Neural crest cell (in vitro differentiated cells): ENCODE measurements at places on chromosomes 12 and 14.

DNA sequence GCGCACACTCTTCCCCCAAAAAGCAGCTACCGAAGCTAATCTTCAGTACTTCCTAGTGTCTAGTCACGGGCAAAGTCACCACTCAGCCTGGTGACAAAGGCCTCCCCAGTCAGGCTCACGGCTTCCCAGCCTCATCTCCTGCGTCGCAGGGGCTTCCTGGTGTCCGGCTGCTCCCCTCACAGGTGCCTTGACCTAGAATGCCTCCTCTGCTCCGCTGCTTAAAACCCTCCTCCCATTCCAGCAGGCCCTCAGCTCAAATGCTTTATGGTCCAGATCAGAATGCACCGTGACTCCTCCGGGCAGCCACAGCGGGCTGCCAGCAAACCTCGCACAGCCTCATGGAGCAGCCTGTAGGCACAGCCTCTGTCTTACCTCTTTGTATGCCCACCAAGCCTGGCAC lies 53.1 kb downstream of the PRIMA1 start:
- DNase-seq: no peak

- DNase-seq: no peak
These were observed 32.0 kb downstream of the PSEN1 start for GRCh38 chr14:73168274-73168673.

GRCh38 chr14:57640036-57640435 lies 146.4 kb upstream of the CCDC198 start:
- DNase-seq: no peak

- no peak for DNase-seq
These were observed 298.1 kb downstream of the MED13L start for GRCh38 chr12:115979351-115979750.

DNA sequence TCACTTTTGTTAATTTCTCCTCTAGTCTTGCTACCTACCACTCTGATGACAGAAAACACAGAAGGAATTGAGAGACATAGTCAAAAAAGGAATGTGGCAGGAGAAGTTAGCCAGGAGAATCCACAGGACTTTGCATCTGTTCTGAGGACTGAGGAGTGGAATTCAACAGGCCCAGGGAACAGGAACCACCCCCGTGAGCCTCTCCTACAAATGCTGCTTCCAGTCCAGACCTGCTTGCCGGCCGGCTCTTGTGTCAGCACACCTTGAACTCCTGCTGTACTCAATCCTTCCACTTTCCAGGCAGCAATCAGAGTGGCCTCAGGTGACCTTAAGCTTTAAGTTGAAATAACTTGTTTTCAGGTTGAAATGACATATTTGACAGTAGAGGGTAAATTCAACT lies 903.1 kb downstream of the BCL11B start:
- DNase-seq: no peak

DNA sequence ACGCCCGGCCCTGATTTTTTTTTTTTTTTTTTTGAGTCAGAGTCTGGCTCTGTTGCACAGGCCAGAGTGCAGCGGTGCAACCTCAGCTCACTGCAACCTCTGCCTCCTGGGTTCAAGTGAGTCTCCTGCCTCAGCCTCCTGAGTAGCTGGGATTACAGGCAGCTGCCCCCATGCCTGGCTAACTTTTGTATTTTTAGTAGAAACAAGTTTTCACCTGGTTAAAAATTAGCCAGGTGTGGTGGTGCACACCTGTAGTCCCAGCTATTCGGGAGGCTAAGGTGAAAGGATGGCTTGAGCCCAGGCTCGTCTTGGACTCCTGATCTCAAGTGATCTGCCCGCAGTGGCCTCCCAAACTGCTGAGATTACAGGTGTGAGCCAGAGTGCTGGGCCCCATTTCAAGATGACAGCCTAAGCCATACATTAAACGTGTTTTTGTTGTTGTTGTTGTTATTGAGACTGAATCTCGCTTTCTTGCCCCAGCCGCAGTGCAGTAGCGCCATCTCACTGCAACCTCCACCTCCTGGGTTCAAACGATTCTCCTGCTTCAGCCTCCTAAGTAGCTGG lies 42.7 kb upstream of the EAPP start:
- no peak for DNase-seq

DNA sequence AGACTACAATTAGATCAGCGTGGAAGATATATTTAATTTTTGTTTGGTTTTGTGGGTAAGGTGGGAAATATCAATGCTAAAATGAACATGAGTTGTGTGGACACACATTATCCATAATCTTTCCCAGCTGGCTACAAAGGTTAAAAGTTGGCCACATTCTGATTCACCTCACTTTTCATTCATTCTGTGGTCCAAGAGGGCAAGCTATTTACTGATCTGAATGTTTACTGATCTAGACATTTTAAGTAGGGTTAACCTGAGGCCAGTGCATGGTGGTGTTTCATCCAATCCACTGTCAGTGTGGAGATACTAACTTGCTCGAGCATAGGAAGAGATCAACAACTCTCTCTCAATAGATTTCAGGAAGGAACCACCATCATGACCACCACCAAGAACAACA lies 71.6 kb downstream of the DCAF5 start:
- no peak for DNase-seq

DNA sequence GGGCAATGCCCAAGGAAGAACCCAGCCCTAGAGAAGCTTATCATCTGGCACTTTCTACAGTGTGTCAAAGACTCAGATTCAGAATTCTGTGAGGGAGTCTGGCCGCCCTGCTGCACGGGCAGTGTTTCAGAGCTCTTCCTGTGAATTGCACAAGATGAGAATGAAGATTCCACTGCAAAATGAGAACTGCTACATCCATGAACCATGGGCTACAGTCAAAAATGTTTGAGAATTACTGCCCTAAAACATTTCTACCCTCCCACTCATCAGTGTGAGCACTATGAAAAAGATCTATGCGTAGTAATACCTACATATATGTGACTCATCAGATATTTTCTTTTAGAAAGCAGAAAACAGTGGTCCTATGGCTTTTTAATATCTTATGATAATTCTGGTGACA lies 104.0 kb downstream of the STAB2 start:
- no peak for DNase-seq

GRCh38 chr12:104358353-104359003 lies 54.9 kb downstream of the EID3 start:
- DNase-seq: peak; percentile 41

DNA sequence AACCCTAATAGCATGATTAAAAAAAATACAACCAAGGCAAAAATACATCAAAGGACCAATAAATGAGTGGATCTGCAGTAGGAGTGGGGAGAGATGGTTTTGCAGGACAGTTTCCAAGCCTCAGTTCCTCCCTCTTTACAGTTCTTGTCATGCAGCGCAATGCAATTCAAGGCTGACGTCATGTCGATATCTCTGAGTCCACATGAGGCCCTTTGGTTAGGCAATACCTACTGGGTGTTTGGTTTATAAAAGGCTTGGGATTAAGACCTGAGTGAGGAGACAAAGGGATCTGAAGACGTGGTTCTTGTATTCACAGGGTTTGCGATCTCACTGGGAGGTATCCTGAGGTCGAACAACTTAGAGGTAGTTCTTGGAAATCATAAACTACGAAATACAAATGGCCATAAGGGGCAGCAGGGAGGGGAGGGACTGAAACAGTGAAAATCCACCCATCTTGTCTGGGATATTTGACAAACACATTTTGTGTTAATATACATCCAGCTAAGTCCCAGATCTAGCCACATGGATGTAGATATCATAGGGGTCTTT lies 441.0 kb downstream of the FUT8 start:
- DNase-seq: no peak

- no peak for DNase-seq
These were observed 101.5 kb upstream of the CCDC91 start for GRCh38 chr12:28088566-28089272.

GRCh38 chr14:21385188-21385904 lies 1.5 kb upstream of the SUPT16H start:
- no peak for DNase-seq
